ENCODE measurements at places on chromosomes 2 and 18.

GRCh38 chr18:70183441-70183840, 22.0 kb downstream of the RTTN start:
- no peak for DNase-seq

GRCh38 chr18:45690975-45691815, 32.8 kb upstream of the SLC14A1 start:
- DNase-seq = peak; percentile 54

DNA sequence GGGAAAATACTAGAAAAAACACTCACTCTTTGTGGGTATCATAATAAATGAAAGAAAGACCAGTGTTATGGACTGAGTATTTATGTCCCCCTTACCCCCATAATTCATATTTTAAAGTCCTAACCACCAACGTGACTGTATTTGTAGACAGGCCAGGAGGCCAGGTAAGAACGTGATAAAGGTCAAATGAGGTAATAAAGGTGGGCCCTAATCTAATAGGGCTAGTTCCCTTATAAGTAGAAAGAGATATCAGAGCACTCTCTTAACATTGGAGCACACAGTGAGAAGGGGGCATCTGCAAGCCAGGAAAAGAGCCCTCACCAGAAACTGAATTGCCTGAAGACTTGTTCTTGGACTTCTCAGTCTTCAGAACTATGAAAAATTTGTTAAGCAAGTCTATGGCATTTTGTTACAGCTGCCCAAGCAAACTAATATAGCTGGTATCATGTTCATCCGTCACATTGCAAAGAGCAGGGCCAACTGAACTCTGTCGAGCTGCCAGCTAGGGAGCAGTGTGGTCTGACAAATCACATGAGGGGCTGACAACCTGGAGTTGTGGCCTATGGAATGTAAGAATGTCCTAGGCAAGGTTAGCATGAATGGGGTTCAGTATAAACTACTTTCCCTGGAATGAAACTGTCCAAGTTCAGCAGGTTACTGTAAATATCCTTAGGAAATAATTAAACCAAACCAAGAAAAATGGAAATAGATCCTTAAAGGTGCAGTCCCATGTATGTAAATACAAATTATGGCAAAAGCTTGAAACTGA, 280.9 kb downstream of the ZNF385B start:
- DNase-seq = no peak

GRCh38 chr2:128628206-128628605, 309.5 kb upstream of the HS6ST1 start:
- DNase-seq = no peak

- no peak for DNase-seq
Observed at GRCh38 chr18:76952747-76953146, 130.4 kb downstream of the ZNF236 start.

GRCh38 chr2:239275044-239275685, 125.7 kb downstream of the HDAC4 start:
- no peak for DNase-seq

DNA sequence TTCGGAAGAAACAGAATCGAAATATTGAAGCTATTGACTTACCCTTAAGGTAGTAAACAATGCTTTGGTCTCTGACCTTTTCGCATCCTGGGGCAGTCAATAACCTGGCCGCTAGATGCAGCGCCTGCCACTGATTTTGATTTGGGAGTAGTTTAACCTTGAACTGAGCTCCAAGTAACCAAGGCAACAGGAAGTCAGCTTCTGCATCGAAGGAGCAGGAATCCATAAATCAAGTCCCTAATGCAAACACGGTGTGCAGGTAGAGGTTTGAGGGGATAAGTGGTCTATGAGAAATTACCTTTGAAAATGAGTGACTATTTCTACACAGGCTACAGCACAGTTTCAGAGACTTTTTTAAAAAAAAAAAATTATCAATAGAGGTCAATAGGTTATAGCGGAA, 353.5 kb downstream of the SETBP1 start:
- no peak for DNase-seq

DNA sequence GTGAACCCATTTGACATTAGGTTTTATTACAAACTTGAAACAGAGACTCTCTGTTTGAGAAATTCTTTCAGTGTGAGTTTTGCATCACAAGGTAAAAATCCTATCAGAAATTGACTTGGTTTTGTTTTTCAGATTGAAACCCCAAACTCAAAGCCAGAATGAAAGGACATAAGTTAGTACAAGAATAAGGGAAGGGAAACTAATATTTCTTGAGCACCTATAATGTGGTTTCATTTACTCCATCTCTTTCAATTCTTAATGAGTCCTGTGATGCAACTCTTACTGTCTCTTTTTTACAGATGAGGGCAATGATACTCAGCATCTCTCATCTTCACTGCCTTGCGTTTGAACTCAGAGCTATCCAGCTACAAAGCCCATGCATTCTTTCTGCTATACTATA, 210.0 kb upstream of the SIX3 start:
- no peak for DNase-seq

GRCh38 chr2:213064099-213064498, 87.3 kb downstream of the IKZF2 start:
- DNase-seq = no peak

GRCh38 chr2:2022941-2023586, 278.7 kb upstream of the PXDN start:
- DNase-seq = no peak

DNA sequence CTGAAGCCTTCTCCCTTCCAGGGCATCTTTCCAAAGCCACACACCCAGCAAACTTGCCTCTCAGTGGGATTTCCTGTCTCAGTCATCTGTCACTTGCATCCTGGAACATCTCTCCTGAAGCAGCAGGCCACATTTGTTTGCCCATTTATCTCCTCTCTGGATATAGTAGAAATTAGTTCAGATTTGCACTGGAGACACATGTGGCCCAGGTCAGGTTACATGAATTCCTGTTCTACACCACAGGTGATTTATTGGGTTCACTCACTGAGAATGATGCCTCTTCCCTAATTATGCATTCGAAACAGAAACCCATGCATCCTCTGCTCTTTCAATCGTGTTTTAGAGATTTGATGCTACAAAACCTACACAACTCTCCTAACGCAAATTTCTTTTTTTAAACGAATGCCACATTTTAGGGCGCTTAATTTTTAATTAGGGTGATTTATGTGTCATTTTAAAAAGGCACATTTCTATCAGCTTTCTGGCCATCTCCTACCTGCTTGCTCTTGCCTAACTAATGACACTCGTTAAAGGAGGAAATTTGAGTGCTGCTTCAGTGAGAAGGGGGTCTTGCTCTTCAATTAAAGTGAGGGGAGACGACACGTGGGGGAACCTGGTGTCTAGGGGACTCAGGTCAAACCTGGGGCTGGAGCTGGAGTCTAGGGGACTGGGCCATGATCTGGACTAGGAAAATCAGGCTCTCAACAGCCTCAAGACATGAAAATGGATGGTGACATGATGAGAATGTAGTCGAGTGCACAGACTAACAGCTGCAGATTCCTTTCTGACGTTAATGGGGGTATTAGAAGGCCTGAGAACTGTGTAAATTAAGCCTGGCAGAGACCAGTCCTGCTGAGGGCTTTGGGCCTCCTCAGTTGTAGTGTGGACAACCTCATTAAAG, 221.4 kb downstream of the CLIP4 start:
- no peak for DNase-seq

- DNase-seq = no peak
Observed at GRCh38 chr2:189083106-189083505, 96.5 kb downstream of the COL5A2 start.

DNA sequence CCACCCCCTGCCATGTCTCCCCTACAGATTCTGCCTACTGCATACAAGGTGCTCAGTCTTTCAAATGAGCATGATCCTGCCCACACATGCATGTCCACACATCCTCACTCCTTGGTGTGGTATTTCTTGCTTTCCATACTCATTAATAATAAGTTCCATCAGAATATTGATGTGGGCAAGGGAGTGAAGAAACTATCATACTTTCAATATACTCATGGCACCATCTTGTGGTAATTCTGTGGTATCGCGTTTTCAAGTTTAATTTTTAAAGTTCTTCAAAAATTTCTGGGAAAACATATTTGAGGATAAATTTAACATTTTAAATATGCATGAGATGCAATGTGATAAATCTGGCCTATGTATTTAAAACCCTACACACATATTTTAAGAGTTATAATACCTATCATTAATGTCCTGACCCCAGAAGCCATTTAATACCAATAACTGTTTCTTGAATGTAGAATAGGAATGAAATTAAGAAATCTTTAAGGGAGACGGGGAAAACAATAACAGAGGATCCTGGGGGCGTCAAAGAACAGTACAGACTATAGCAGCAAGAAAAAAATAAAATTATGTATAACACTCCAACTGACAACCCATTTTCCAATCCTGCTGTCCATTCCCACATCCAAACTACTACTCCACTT, 110.1 kb downstream of the ZNF385B start:
- no peak for DNase-seq

GRCh38 chr18:39627936-39628335, 2062.3 kb upstream of the CELF4 start:
- DNase-seq = no peak

GRCh38 chr2:64423303-64423702, 30.7 kb upstream of the LGALSL start:
- no peak for DNase-seq

DNA sequence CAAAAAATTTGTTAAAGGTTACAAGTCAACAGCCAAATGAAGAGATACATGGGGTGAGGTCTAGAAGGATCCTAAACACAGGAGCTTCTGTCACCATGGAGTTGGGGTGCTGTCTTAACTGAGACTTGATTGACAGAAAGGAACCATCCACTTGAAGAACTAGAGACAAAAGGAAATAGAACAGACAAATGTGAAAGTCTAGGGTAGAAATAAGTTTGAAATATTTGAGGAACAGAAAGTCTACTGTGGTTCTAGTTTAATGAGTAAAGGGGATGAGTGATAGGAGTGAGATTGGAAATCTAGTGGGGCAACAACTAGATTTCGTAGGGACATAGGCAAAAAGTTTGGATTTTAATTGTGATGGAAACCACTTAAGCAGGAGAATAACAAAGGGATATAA, 18.7 kb downstream of the RBBP8 start:
- no peak for DNase-seq

DNA sequence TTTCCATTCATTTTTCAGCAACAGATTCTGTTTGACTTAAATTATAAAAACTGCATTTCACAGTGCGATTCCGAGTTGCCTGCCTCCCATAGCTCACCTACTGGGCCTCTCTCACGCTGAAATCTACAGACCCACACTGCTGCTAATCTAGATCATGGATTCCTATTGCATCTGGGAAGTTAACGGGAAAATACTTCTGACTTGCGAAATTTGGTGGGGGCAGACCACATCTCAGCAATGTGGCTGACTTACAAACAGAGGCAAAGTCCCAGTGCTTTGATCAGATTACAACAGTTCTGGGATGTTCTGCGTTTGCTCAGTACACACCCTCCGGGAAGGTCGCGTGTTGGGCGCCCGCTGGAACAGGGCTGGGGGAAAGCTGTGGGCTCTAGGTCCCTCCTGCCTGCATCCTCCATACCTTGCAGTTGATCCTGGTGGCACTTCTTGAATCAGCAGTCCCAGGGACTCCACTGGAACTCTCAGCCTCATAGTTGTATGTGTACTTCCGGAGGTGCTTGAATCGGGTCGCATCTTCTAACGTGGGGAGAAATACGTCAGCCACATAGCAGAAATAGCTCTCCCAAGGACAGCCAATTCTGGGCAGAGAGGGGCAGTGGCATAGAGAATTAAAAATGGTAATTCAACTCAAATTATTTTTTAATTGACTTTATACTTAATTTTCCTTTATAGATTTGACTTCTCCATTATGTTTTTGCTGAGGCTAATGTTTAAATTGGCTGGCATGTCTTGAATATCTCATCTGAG, 1.7 kb downstream of the APOB start:
- DNase-seq = no peak

GRCh38 chr2:129201696-129202095, 777.8 kb upstream of the RAB6C start:
- no peak for DNase-seq

- no peak for DNase-seq
Observed at GRCh38 chr2:9634133-9634532, 3.3 kb upstream of the YWHAQ start.

DNA sequence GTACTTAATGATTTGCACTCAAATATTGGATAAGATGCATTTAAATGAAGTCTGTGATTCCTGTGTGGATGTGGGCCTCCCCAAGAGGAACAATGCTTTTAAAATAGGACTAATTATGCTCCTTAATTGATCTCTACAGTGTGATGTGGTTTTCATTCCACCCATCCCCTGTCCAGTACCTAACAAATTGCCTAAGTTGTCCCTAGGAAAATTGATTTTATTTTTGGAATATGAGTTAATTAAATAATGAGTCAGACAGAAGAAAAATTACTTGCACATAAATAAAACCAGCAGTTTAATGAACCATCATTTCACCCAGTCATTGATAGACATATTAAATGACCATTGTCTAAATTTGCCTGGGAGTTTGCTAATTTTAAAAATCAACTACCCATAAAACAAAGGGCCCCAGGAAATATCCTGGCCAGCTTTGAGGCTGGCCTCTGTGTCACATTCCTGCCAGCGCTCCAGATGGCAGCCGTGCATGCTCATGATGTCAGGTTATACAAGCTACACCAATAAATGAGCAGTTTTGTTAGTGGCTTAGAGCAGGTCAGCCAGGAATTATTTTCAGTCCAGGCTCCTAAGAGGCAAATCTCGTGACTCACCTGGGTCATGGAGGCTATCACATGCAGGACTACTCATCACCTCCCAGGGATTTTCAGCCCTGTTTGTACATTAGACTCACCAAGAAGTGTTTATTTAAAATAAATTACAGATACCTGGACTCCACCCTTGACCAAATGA, 31.9 kb downstream of the ABHD3 start:
- no peak for DNase-seq

DNA sequence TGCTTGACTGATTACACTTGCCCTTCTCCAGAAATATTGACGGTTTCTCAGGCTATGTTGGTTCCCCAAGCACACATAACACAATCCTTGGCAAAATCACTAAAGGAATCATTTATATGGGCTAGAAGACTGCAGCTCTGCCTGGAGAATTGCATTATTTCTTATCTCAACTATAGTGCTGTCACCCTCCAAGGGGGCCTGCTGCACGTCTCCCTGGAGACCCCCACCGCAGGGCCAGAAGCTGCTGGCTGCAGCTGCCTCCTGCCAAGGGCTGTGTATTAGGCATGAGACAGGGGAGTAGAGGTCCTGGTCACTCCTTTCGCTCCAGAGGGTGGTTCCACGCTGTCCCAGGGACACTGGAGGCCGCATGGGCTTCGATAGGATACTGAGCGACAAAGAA, 76.6 kb downstream of the LRRC30 start:
- DNase-seq = no peak

- DNase-seq = no peak
Observed at GRCh38 chr2:152686321-152686720, 30.9 kb downstream of the PRPF40A start.

DNA sequence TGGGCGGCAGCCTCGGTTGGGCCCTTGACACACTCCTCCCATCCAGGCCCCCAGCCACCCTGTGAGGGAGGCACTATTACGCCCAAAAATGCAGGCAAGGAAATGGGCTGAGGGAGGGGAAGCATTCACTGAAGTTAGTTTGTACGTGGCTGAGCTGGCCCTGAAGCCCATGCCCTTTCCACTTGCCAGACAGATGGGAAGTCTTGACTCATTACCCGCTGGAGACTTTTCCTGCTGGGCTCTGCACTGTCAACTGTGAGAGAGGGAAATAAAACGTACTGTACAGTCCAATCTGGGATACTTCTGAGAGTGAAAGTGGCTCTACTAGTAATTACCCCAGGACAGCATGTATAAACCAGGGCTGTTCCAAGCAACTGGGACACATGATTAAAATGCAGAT, 125.9 kb downstream of the MSH2 start:
- no peak for DNase-seq

Data from stimulated activated CD8-positive, alpha-beta memory T cell treated with anti-CD3 and anti-CD28 coated beads, Interleukin-15, amount 100 ng/mL, for 24 hours (primary cell).